ENCODE measurements at places on chromosomes 6 and 20.
A peak's percentile ranks its signal among the peaks of the same experiment; 100 is the strongest.

- no peak for DNase-seq
These were observed 282.1 kb upstream of the BMP2 start for GRCh38 chr20:6485351-6485750.

DNA sequence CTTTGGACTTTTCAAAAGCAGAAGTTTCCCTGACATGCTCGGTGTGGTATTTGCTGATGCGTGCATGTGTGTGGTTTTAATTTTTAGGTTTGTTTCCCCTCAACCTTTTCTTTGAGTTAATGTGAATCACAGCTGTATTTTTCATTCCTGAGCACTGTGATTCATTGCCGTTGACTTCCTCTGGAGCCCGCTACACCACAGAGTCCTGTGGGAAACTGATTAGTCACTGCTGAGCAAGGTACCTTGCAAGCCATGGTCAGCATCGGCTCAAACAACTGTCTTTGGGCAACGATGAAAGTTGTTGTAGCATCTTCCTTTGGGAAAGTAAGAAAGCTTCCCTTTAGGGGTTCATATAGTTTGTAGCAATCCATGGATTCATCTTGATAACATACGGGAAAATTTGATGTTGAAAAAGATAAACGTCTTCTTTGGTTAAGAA, 57.5 kb downstream of the RIN2 start:
- DNase-seq = peak; percentile 98

DNA sequence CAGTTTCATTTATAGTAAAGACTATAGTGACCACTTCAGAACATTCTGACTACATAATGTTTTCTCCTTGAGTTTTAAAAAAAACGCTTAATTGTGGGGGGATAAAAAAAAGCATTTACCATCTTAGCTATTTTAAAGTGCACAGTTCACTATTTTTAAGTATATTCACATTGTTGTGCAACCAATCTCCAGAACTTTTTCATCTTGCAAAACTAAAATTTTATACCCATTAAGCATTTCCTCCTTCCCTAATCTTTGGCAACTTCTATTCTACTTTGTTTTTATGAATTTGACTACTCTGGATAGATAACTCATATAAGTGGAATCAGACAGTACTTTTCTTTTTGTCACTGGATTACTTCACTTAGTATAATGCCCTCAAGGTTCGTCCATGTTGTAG, 62.3 kb downstream of the FKBP5 start:
- DNase-seq = no peak

DNA sequence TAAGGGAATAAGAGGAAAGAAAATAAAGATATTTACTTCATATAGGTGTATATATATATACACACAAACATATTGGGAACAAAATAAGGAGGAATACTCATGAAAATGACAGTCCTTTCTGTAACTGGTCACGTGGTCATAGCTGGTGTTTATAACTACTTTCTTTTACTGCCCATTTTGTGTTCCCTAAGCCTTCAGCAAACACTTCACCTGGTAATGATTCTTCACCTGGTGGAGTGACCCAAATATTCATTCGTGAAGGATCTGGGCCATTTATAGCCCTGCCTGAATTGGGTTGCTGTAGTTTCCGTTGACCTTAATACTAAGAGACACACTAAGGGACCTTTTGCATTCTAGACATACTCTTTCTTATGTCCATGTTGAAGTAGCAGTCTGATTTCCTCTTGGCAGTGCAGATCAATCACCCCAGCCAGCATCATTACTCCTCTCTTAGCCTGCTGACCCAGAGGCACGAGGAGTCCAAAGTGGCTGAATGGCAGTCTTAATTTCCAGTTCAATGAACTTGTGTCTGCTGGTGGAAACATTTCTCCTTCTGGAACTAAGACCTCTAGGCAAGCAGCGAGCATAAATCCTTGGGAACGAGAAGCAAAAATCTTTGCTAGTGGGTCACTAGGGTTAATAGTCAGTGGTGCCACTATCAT, 39.9 kb upstream of the IYD start:
- DNase-seq = no peak

DNA sequence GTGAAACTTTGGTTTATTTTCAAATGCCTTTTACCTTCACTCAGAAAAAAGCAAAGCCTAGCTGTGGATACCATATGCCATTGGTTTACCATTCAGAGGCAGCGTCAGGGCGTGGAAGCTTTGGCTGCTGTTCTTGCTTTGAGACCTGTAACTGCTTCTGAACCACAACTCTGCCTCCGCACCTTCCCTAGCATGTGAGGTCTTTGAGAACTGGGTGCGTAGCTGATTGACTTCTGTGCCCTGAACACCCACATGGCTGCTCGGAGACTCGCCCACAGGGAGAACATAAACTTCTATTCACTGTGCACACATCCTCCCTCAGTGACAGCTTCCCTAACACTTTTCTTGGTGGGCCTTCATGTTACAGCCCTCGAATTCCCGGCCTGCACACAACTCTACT, 11.2 kb upstream of the CLDN20 start:
- no peak for DNase-seq

- DNase-seq = no peak
These were observed 771.0 kb downstream of the QKI start for GRCh38 chr6:164185471-164185871.

- no peak for DNase-seq
These were observed 70.8 kb upstream of the SRSF6 start for GRCh38 chr20:43386878-43387277.

GRCh38 chr20:43102394-43102793, 87.3 kb downstream of the PTPRT start:
- DNase-seq = no peak

DNA sequence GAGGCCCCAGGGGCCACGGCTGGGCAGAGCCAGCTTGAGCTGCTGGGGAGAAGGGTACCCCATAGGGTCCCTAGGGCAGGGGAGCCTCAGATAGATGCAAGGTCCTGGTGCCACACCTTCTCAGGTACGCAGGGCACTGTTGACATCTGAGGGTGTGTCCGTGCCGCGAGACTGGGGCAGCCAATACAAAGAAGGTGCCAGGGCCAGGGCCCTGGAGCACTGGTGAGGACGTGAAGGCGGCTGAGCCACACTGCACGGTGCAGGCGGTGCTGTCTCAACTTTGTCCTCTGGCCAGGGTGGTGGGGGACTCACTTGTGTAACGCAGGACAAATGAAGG, 649 bp upstream of the LRRC73 start:
- DNase-seq = no peak

- DNase-seq = no peak
These were observed 51.2 kb downstream of the HNF4A start for GRCh38 chr20:44406572-44407137.

GRCh38 chr6:12939314-12939713, 222.7 kb downstream of the PHACTR1 start:
- DNase-seq = peak; percentile 17

DNA sequence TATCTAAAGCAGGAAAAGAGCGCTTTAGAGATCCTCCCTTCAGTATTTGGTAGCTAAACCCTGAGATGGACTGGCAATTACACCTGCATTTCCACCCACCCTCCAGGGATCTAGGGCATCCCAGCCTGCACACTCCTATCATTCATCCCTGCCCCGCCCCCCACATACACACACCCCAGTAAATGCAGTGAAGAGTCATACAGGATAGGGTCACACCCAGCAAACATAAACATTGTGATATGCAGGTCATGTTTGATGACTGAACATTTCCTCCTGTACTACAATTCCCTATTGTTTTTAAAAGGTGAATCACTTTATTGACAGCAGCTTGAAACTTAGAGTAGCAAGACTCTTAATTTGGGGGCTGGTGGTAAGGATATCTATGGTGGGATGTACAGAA, 112.9 kb downstream of the FOXO3 start:
- DNase-seq = no peak

- no peak for DNase-seq
These were observed 30.9 kb downstream of the GLP1R start for GRCh38 chr6:39079197-39080125.

DNA sequence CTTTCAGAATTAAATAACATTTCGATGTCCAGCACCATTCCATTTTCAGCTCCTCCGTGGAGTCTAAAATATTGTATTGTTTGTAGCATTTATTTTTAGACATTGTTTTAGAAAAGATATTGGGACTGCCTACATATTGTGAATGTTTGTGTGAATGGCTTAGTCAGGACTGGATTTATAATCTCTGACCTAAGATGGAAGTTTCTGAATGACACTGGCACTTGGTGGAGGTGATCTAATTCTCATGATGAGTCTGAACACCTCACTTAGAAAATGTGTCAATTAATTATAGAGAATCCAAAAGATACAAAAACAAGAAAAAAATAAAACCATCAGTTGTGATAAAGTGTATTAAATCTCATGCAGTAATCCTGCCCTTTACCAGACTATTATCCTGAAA, 60.8 kb upstream of the HBS1L start:
- no peak for DNase-seq

DNA sequence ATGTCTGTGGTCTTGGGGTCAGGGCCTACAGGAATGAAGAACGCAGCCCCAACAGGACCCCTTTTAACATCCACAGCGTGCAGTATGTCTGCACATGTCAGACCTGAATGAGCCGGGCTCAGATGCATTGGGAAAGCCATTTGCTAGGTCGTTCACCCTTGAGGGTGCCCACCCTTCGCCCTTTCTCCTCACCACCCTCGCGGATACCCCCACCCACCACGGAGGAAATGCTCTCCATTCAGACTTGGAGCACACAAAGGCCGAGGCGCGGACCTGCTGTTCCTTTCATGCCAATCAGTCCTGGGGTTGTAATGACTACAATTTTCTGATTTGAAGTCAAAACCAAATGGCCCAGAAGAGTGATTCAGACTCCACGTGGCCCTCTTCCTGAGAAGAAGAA, 62.7 kb downstream of the EDN3 start:
- DNase-seq = no peak

GRCh38 chr6:147578159-147578558, 69.7 kb downstream of the SAMD5 start:
- no peak for DNase-seq

DNA sequence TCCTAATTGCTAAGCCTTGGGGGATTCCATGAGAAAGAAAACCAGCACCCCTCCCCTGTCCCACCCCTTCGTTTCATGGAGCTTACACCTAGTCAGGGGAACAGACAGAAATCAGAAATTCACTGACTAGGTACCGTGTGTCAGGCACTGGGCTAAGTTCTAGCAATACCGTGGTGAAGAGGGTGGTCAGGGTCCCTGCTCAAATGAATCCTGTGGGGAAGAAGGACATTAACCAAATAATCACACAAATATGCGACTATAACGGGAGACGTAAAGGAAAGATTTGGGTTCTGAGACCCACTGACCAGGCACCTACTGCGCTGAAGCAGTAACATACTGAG, 65.1 kb upstream of the TOP1 start:
- DNase-seq = no peak

GRCh38 chr6:155311086-155311485, 3.2 kb downstream of the TFB1M start:
- no peak for DNase-seq

DNA sequence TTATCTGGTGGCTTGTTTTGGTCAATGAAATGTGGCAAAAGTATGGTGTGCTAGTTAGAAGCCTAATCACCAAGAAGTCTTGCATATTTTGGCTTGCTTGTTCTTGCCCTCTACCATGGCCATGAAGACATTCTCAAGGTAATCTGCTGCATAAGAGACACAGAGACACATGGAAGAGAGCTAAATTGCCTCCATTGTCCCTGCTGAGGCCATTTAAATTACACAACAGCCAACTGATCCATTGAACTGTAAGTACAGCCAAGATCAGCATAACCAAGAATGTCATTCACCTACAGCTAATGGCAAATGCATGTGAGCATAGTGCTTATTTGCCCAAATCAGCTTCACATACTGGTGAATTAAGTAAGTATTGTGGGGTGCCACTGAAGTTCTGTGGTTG, 603.8 kb downstream of the FRK start:
- no peak for DNase-seq

DNA sequence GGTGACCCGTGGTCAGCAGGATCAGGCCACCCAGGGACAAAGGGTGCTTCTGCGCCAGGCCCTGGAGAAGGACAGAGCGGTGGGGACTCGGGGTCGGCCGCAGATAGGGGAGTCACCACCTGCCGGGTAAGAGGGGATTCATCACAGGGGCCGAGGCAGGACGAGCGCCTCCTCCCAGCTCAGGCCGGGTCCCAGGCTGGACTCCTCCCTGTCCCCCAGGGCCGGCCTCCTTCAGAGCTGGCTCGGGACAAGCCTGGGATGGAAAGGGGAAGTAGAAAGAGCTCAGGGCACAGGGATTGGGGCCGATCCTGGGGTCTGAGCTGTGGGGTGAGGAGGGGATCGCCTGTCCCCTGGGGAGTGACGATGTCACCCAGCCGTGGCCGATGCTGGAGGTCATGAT, 154.6 kb upstream of the PROKR2 start:
- DNase-seq = no peak

DNA sequence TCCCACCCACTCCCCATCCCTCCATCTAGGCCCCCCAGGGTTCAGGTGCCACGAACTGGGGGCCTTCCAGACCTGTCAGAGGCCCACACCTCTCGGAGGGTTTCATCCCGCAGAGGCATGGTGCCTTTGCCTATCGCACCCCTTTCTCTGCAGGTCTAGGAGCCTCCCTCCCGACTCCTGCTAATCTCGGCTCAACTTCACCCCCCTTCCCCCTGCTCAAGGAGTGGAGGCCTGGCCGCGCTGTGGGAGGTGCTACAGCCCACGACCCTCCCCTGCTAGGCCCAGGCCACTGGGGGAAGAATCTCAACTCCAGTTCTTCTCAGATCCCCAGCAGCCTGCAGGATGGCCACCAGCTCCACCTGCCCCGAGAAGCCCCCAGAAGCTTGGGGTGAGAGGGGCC, at the start of gene TULP1:
TULP1 (minus strand) TSS at position 157 of the 400 bp plus-strand sequence; CDS start at position 119, 38 bp downstream.
- DNase-seq = no peak

All from astrocyte (in vitro differentiated cells and primary cell).